Activated T-helper 1 cell treated with Interleukin-2 at 50 U/mL for 16 hours (primary cell): ENCODE measurements at places on chromosomes 1 and 21.

DNA sequence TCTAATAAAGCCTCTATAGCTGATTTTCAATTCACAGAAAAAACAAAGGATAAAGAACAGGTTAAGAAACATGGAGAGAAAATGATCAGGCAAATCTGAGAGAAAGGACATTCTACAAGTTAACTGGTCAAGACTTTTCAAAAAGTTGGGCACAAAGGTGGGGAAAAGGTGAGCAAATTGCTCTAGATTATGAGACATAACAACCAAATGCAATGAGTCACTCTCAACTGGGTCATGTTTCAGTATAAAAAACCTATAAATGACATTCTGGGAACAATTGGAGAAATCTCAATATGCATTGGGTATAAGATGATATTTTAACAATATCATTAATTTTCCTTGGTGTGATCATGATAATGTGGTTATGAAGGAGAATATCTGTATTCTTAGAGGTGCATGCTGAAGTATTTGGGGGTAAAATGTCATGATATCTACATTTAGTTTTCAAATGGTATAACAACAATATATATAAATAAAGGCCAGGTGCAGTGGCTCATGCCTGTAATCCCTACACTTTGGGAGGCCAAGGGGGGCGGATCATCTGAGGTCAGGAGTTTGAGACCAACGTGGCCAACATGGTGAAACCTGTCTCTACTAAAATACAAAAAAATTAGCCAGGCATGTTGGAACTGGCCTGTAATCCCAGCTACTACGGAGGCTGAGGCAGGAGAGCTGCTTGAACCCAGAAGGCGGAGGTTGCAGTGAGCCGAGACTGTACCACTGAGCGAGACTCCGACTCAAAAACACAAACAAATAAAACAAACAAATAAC lies 27.0 kb downstream of the ANKRD13C start:
- DNase-seq: no peak

- DNase-seq: no peak
Measured at GRCh38 chr21:38139380-38140168, 117.2 kb upstream of the KCNJ15 start.

GRCh38 chr1:113353580-113353979 lies 36.7 kb upstream of the MAGI3 start:
- no peak for DNase-seq

GRCh38 chr1:3305156-3305555 lies 149.3 kb upstream of the ARHGEF16 start:
- no peak for DNase-seq

DNA sequence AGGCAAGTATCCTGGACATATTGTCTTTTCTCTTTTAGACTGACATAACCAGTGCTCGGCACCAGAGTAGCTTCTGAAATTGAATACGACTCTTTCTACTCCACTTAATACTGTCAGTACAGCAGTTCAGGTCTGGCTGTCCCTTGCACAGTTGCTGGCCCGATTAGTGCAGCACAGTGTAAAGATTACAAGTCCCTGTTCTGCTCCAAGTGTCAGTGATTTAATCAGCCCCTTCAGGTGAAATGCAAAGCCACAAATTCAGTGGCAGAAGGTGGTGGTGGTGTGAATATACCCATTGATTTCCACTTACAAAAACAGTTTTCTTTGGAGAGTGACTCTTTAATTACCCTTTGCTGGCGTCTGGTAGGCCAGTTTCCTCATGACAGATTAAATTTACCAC lies 545.4 kb downstream of the ADGRL2 start:
- no peak for DNase-seq

- DNase-seq: peak; percentile 22
Measured at GRCh38 chr1:39258146-39258924, 53.8 kb downstream of the MACF1 start.

- no peak for DNase-seq
Measured at GRCh38 chr1:73197972-73198371, 915.6 kb upstream of the NEGR1 start.

DNA sequence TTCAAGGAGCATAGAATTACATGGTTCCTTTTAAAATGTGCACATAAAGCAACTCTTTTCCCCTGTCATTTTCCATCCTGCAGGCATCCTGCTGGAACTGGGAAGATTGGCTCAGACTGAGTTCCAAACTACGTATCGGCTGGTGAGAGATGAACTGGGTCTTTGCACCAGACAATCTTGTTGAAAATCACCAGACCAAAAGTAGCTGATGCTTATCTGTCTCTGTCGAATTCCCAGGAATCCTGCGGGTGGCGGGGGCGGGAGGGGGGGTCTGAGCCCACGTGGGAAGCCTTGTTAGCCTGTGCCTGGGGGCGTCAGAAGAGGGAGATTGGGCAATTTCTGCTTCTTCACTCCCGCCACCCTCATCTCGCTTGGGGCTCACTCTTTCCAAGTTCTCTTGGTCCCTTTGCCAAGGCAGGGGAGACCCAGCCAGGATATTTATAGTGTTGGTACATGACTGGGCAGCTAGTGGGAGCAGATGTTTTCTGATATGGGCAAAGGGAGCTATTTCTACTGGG lies 90.1 kb upstream of the SLC25A33 start:
- no peak for DNase-seq

DNA sequence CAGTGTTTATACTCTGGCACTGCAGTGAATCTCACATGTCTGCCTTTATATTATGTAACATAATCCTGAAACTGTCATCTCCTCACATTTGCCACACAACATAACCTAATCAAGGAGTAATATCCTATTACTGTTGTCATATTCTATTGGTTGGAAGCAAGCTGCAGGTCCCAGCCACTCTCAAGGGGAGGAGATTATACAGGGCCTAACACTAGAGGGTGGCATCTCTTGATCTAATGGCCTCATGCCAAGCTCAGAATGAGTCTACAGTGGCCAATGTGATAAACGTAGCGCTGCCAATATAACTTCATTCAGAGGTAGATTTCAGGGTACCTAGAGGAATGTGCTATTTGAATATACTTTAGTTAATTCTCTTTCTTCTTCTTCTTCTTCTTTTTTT lies 166.8 kb downstream of the BACH1 start:
- no peak for DNase-seq

DNA sequence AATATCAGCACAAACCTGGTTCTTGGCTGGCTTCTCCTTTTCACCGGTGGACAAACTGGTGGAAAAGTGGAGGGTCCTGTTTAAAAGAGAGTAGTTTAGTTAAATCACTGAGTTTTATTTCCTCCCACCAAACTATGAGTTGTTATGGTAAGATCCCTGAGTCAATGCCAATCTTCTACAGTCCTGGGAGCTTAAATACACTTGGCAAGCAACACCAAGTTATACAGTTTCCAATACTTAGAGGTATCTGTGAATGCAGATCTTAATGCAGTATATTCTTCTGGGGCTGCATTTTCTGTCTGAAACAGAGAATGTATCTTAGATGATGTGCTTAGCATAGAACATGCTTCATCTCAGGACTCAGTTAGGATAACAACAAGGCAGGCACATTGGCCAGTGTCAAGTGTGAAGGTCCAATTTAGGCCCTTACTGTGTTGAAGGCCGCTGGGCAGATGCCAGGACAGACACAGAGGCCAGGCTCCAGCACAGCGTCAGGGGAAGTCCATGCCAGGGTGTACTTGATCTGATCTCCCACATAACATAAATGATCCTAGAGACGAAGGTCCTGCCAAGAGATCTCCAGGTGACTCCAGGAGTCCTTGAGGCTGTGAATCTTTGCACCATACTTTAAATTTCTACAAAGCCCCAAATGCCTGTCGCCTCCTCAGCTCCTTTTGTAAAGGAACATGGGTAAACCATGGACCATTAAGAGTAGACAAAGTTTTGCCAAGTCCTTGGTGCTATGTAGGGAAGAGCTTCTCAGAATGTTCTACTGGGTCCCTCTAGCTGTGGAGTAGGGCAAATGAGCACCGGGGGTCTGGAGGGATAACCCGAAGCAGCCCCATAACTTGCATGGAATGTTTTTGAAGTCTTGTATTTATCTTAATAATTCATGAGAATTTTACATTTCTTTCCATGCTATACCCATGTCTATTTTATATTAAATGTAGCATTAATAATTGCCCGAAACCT lies 76.8 kb downstream of the KCNJ15 start:
- no peak for DNase-seq

GRCh38 chr1:2999571-2999970 lies 21.7 kb upstream of the ACTRT2 start:
- DNase-seq: no peak

GRCh38 chr1:76939050-76939816 lies 72.0 kb downstream of the ST6GALNAC5 start:
- DNase-seq: no peak

DNA sequence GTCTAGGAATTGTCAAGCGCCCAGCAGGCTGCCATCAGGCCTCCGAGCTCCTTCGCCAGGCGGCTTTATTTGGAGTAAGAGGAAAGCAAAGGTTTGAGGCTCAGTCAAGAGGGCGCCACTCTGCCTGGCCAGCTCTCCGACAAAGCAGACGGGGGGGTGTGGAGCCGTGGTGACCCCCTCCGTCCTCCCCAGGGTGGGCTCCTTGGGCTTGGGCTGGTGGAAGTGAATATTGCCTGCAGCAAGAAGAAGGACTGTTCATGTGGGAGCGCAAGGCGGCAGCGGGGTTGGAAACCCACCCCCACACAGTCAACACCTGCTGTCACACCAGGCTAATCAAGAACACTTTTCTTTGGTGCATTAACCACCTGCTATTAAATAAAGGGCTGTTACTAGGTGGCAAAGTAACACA lies 14.6 kb downstream of the EPHX1 start:
- no peak for DNase-seq

DNA sequence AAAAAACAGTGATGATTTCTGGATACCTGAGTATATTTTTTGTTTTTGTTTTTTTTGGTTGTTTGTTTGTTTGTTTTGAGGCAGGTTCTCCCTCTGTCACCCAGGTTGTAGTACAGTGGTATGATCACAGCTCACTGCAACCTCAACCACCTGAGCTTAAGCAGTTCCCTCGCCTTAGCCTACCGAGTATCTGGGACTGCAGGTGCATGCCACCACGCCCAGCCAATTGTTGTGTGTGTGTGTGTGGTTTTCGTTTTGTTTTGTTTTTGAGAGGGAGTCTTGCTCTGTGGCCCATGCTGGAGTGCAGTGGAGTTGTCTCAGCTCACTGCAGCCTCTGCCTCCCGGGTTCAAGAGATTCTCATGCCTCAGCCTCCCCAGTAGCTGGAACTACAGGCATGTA lies 55.3 kb upstream of the RCC1 start:
- DNase-seq: no peak

- no peak for DNase-seq
Measured at GRCh38 chr1:7525338-7526063, 245.6 kb upstream of the VAMP3 start.

DNA sequence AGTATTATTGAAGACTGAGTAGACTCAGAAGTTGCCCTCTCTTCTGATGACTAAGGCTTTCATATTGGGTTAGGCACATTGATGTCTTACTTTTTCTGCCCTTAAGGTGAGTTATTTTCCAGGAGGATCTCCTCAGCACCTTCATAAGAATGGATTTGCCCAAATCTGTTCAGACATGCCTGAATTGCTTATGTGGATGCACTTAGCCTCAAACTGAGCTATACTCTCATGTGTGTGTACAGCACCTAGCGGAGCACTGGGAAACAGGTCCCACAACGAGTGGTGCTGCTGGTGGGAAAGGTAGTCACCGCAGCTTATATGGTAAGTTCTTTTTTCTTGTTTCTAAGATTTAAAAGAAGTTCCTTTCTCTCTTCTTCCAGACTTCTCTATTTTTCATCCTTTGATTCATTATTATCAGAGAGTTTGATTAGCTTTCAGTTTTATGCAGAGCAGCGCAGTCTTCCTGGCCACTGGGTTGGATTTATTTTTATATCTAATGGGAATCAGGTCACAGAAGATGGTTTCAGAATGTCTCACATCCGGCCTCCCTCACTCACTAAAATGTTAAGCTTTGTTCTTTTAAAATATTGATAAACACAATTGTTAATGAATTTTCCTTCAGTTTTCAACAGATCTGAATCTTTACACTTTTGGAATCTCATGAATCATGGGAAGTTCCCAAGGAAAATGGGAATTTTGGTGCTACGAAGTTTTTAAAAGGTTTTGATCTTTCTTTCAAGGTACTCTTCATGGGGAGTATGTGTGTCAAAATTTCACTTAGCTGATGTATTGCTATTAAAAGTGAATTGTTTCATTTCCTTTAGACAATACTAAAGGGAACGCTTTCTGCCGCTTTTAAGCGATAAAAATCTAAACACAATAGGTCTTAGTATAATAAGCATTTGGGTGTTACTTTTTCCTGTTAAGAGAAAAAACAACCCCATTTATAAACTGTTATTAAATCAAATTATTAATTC lies 58.5 kb downstream of the EXTL2 start:
- DNase-seq: no peak

- DNase-seq: no peak
Measured at GRCh38 chr1:162676087-162676486, 43.8 kb downstream of the DDR2 start.

DNA sequence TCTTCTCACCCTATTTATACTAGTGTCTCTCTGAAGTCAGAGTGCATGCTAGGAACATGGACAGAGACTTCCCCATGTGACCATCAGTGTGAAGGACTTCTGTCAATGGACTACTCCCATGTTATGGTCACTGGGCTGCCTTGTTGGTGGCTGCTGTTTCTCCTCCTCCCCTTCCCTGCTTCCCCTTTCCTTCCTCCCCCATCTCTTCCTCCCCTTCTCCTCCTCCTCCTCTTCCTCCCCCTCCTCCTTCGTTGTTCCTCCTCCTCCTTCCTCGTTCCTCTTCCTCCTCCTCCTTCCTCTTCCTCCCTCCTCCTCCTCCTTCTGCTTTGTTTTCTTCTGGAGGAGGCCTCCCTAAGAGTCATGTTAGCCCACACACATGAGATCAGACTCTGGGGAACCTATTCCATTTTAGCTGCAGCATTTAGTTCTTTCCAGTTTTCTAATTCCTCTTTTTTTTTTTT lies 35.8 kb downstream of the IER5 start:
- DNase-seq: no peak

- no peak for DNase-seq
Measured at GRCh38 chr1:233543338-233544255, 70.3 kb upstream of the KCNK1 start.

DNA sequence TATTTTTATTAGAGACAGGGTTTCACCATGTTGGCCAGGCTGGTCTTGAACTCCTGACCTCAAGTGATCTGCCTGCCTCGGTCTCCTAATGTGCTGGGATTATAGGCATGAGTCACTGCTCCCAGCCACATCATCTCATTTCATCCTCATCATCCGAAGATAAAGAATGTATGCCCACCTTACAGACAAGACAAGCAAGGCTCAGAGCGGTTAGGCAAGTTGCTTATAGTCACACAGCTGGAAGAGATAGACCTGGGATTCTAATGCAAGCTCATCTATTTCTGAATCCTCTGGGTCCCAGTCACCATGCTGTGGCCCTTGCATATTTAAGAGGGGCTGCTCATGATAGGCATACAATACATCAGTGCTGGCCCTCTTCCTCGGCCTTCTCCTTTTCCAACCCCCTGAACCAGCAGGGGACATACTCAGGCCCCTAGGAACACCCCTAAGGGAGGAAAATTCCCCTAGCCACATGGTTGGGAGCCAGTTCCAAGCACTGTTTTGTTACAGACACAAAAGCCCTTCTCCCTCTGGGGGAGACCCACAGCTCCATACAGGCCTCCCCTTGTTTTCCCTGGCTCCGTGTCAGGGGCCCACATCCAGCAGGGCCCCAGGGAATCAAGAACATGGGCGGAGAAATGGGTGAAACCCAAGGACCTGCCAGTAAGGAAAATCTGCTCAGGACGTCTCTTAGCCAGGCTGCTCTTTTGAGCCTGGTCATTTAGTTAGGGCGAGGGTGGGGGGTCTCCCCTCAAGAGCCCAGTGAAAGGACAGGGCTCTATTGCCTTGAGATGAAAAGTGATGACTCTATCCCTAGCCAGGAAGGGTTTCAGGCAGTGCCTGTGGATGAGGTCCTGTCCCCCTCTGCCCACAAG lies 6.9 kb downstream of the CSRP1 start:
- DNase-seq: no peak

- no peak for DNase-seq
Measured at GRCh38 chr21:40465382-40465781, 381.6 kb downstream of the DSCAM start.

GRCh38 chr1:97061604-97062003 lies 340.0 kb downstream of the PTBP2 start:
- no peak for DNase-seq
